ENCODE measurements at places on chromosomes 5 and 9.

DNA sequence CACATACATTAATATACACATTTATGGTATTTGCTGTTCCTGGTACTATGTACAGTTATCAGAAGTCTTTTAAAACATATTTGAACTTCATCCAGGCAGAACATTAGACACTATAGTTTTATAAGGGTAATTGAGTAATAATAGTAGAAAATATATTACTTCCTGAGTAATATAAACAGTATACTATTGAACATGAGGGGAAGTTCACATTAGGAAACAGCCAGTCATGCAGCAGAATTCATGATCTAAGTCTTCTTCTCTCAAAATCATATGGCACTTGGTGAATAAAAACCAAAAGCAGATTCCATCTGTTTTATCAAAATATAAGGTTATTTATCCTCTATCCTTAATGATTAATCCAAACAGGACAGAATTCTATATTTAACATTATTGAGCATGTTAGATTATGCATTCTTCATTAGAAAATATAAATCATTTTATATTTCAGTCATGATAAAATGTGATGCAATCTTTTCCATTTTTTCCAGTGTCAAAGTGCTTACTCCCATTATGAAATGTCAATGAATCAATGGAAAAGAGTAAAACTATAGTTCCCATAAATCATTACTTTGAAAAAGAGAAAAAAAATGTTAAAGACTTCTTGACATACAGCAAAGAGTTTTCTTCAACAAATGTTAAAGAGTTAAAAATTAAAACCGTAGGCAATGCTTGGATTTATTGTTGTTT is 584.3 kb upstream of the TUSC1 start:
- no peak for DNase-seq

DNA sequence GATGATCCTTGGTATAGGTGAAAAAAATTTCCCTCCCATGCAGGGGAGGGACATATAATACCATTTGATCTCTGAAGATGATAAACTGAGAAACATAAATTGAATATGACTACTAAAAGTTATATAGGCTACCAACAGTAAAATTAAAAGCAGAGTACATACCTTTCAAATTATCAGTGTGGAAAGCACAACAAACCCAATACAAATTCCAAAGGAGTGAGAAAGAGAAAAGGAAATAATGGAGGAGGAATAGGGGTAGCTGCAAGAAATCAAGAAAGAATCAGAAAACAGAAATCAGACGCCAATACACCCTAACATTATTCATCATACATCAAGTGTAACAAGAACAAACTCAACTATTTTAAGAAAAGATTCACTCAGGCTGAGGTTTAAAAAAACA is 17.7 kb downstream of the GNAQ start:
- no peak for DNase-seq

DNA sequence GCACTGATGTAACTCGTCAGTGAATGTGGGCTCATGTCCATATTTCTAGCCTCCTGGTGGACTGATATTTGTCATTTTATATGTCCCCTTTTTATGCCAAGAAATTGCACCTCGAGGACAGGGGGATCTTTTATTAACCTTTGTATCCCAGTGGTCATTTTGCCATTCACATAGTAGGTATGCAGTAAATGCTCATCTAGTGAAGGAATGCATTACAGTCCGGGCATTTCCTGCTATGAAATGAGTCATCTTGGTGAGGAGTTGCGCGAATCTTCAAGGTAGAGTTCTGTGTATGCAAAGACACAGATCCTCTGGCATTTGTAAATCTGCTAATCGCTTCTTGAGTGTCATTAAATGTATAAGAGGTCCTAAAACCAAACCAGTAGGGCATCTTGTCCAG is 755.5 kb upstream of the ADAMTS16 start:
- DNase-seq, result no peak

GRCh38 chr9:17422994-17423680 is 155.7 kb upstream of the SH3GL2 start:
- DNase-seq, result no peak

- no peak for DNase-seq
Observed at GRCh38 chr5:1073239-1074102, 38.4 kb downstream of the SLC12A7 start.

DNA sequence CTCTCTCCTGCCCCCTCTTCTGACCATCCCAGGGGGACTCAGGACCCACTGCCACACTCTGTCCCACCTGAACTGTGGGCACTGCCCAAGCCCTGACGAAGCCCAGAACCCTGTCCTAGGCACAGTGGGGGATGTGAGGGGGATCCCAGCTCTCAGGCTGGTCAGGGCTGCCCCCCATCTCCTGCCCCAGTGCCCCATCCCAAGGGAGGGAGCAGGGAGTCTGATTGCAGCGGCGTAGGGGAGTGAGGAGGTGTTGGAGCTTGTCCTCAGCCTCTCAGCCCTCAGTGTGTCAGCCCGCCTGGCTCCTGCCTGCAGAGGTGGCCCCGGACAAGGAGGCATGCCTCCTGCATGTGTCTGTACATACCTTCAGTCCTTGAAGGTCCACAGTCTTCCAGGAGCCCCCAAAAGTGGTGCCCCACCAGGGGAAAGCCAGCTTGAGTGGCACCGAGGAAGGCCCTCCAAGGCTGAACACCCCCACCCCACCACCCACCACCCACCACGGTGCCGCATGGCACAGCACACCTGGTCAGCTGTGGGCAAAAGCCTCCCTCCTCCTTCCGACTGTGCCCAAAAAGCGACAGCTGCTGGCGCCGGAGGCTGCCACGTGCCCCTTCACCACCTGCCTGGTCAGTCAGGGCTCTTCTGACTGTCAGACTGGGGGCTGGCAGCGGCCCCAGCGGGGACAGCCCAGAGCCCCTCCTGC is 930 bp downstream of the SARDH start:
- peak; percentile 38 for DNase-seq

GRCh38 chr9:91522481-91522880 is 98.8 kb upstream of the NFIL3 start:
- no peak for DNase-seq

DNA sequence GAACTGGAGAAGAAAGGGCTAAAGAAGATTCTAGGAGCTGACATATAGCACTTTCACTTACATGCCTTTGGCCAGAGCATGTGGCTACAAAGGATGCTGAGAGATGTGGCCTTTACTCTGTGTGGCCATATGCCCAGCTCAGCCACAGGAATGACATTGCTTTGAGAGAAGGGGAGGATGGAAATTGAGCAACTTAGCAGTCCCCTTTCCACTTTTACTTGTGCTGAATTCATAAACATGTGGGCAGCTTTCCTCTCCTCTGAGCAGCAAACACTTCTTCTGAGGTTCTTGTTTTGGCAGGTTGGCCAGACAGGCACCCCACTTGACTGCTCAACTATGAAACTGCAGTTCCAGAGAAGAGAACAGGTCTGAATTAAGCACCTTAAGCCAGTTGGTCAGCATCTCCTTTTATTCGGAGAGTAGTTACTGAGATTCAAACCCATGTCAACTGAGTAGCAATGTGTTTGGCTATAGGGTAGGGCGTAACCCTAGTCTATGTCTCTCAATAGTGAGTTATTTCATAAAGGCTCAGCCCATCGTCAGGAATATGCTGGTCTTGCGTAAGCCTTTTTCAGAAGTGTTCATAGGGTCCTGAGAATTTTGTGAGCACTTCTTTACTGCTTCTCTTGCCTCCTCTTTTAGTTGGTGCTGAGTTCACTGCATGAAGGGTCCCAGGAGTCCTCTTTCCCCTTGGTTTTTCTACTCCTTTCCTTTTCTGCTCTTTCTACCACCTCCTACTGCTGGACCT is 134.5 kb downstream of the PALM2AKAP2 start:
- no peak for DNase-seq

GRCh38 chr9:134171316-134172197 is 7.2 kb upstream of the RNU6ATAC start:
- no peak for DNase-seq

DNA sequence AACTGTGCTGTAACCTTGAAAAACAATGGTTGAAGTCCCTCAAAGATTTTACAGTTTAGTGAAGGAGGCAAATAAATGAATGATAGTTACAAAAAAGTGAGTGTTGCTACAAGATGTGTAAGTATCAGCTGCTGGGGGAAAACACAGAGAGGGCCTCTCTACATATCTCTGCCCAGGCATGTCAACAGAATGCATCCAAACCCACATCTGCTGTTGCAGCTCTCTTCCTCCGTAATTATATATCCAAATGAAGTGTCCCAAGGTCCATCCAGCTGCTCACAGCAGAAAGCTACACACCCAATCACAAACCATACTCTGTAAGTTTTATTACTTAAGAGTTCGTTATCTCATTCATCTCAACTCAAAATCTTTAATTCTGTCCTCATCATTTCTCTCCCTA is 584.6 kb downstream of the ANXA1 start:
- no peak for DNase-seq

- no peak for DNase-seq
Observed at GRCh38 chr9:76298521-76299144, 95.6 kb downstream of the RFK start.

- no peak for DNase-seq
Observed at GRCh38 chr5:102924963-102925362, 169.9 kb downstream of the PAM start.

DNA sequence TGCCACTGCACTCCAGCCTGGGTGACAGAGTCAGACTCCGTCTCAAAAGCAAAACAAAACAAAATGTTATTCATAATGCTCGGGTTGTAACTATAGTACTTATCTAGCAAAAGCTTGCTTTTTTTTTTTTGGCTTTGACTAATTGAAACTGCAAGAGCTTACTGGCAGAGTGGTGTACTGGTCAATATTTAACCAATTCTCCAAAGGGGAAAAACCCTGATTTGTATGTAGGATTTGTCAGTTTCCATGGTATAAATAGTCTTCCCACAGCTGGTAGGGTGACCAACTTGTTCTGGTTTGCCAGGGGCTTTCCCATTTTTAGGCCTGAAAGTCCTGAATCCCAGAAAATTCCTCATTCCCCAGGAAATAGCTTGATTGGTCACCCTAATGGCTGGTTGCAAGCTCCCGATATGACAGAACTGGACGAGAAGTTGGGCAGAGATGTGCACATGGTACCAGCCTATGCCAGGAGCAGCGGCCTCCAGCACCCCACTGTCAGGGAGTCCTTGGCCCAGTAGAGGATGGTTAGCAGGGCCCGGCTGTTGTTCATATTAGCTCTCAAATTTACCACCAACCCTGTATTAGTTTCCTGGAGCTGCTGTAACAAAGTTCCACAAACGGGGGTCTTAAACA is 58.0 kb downstream of the FXN start:
- DNase-seq, result no peak

- no peak for DNase-seq
Observed at GRCh38 chr5:4018007-4018406, 422.4 kb downstream of the IRX1 start.

GRCh38 chr9:113817171-113817570 is 58.9 kb upstream of the ZNF618 start:
- no peak for DNase-seq

DNA sequence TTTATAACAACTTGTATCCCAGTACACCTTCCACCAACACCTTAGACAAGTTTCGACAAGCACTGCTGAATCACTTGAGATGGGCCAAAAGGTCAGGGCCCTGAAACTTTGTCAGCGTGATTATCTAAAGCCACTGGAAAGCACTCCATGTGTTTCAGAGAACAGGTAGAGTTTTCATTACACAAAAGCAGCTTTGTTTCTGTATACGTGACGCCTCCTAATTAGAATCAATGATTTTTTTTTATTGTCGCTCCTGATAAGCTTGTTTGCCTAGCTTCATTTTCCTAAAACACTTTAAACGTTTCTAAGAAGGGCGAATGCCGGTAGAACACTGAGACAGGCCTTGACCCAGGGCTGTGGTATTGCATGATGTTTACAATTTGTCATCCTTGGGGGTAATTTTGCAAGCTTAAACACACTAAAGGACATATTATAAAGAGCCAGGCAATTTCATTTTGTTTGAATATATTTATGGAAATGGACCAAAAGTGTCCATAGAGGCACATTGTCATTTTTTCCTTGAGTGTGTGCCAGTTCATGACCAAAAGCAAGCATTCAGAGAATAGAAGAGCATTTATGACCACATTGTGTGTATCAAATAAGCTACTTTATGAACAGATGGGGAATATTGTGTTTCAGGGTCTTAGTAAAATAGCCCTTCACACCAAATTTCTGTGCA is 193.6 kb downstream of the GLIS3 start:
- DNase-seq, result no peak

GRCh38 chr5:13987843-13988464 is 43.5 kb upstream of the DNAH5 start:
- DNase-seq, result peak; percentile 52

- no peak for DNase-seq
Observed at GRCh38 chr5:128216285-128216684, 132.7 kb downstream of the SLC12A2 start.

DNA sequence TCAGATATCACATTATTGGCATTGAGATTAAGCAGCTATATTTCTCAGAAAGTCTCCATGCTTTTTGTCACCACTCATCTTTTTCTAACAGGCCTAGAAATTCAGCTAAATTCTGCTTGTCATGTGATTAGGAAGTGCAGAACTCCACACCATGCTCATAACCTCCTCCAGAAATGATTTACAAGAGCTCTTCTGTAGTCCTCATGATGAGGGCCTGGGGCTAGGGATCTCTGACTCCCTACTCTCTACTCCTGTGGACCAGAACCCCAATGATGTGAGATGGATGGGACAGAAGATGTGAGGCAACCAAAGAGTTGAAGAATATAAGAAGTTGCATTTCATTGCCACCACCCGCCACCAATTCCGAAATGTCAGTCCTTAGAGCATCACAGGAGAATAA is 16.5 kb upstream of the SIL1 start:
- no peak for DNase-seq

- DNase-seq, result no peak
Observed at GRCh38 chr9:126692041-126692758, 78.5 kb downstream of the LMX1B start.

DNA sequence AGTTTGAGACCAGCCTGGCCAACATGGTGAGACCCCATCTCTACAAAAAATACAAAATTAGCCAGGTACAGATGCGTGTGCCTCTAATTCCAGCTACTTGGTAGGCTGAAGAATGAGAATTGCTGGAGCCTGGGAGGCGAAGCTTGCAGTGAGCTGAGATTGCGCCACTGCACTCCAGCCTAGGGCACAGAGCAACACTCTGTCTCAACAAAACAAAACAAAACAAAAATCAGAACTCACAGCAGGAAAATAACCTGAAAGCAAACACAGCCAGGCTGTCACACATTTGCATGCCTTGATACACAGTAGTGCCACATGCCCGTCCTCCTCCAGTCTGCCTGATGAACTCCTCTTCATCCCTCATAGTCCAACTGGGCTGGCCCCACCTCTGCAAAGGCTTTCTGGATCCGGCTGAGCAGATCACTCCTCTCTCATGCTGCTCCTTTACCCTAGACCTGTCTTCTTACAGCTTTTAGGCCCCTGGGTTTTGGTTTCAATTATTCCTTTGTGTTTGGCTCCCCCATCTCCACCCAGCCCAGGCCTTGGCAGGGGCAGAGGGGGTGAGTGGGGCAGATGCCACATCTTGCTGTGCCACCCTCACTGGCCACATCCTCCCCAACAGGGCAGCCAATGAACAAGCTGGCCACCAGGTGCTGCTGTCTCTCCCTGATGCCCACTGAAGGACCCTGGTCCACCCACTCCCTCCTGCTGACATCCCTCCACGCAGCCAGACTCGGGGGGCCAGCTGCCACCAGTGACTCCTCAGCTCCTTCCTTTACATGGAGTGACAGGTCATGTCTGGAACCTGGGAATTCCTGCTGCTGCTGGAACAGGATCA is 62.0 kb upstream of the GGTA1 start:
- no peak for DNase-seq

GRCh38 chr9:20041697-20042081 is 252.9 kb upstream of the SLC24A2 start:
- DNase-seq, result no peak

GRCh38 chr5:147512659-147513379 is 3.0 kb upstream of the DPYSL3 start:
- no peak for DNase-seq

GRCh38 chr5:174229514-174230370 is 184.2 kb downstream of the NSG2 start:
- DNase-seq, result no peak
